Activated naive CD4-positive, alpha-beta T cell treated with anti-CD3 and anti-CD28 coated beads for 36 hours (primary cell): ENCODE measurements at places on chromosomes 4 and X. TPM values are rescaled to one million over a fixed set of nuclear protein-coding genes. Genes with fewer than 3 reads are reported as not detected.

KIAA1210 gene
- not detected for total RNA-seq

FAM149A gene
- 0.36 TPM for total RNA-seq

SHROOM3 gene
- 0.12 TPM for total RNA-seq

COX7B2 gene
- not detected for total RNA-seq

DNA sequence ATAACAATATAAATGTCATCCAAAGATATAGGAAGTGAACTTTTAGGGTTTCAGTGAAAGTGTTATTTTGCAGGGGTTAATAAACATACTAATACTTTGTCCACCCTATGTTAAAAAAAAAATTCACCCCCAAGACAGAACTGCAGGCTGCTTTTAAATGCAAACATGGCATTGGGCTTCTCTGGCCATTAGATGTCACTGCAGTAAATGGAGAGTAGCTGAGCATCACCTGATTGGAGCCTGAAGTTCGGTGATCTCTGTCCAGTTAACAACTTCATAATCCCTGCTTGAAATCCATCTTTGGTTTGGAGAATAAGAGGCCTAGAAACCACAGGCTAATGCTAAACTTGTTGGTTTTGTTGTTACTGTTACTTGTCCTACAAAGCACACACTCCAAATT, 18.7 kb downstream of the SLC25A43 start:
- H3K27me3 ChIP-seq, result no peaks in the 10 kb centered on the region
- H3K36me3 ChIP-seq, result no peaks in the 10 kb centered on the region
- DNase-seq, result no peak

DNA sequence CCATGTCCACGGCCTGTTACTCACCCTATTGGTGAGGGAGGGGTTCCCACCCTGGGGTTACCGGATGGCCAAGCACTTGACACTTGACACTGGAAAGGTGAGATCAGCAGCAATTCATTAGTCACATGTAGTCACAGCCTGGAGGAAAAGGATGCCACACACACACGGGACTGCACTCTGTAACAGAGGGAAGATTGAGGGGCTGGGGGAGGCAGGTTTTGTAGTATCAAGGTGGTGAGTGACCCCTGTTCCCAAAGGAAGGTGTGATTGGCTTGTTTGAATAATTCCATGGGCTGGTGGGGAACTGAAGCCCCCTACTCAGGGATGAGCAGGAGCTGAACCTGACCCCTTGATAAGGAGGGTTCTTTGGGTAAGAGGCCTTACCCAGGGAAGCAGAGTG, 96.0 kb upstream of the HELT start:
- H3K27ac ChIP-seq, result no peak overlapping the region
- DNase-seq, result no peak
- no peak overlapping the region for H3K4me3 ChIP-seq
- H3K27me3 ChIP-seq, result peaks cover 3% of the 10 kb centered on the region
- H3K4me1 ChIP-seq, result no peaks in the 10 kb centered on the region
- H3K36me3 ChIP-seq, result no peaks in the 10 kb centered on the region

DNA sequence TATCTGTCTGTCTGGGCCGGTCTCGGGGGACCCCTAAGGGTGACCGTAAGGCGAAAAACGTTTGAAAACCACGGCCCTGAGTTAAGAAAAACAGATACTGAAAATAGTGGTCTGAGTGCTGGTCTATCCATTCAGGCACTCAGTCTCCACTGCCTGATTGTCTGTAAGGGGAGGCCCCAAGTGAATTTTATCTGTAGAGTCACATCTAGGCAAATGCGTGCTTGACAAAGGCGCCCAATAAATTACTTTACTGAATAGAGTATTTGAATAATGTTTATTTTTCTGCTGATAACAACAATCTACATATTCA, 465 bp downstream of the HNRNPH2 start:
- no peak for DNase-seq
- H3K4me3 ChIP-seq, result peak overlapping the region; percentile 99
- no peaks in the 10 kb centered on the region for H3K27me3 ChIP-seq
- peaks cover 20% of the 10 kb centered on the region for H3K36me3 ChIP-seq
- peaks cover 33% of the 10 kb centered on the region for H3K4me1 ChIP-seq
- peak overlapping the region; percentile 95 for H3K27ac ChIP-seq

DNA sequence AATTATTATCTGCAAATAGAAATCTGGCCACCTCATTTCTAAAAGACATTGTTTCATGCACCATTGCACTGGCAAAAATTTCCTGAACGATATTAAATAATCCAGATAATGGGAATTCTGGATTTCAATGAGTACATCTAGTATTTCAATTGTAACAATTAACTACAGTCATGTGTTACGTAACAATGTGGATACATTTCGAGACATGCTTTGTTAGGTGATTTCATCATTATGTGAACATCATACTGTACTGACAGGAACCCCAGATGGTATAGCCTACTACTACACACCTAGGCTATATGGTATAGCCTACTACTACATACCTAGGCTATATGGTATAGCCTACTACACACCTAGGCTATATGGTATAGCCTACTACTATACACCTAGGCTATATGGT, 14.8 kb downstream of the LAMTOR3 start:
- peaks cover 12% of the 10 kb centered on the region for H3K36me3 ChIP-seq
- H3K27me3 ChIP-seq, result no peaks in the 10 kb centered on the region
- H3K4me1 ChIP-seq, result no peaks in the 10 kb centered on the region
- H3K27ac ChIP-seq, result no peak overlapping the region
- no peak overlapping the region for H3K4me3 ChIP-seq
- DNase-seq, result no peak

GRCh38 chrX:153688506-153688905, 780 bp downstream of the SLC6A8 start:
- no peak overlapping the region for H3K4me3 ChIP-seq
- peaks cover 4% of the 10 kb centered on the region for H3K27me3 ChIP-seq
- H3K4me1 ChIP-seq, result no peaks in the 10 kb centered on the region
- no peak for DNase-seq
- H3K27ac ChIP-seq, result no peak overlapping the region

DNA sequence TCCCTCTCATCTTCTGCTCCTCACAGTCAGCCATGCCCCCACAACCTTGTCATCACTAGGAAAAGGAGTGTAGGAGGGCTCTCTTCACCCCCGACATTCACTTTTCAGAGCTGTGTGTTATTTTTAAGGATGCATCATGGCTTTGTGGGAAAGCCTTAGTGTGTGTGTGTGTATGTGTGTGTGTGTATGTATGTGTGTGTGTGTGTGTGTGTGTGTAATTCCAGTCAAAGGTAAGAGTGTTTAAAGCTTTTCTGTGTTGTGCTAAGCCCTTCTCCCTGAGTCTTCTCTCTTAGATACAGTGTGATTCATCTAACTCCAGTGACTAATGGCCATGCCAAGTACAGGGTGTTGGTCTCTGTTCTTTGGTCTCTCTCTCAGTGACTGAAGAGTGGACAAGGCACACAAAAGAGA, 76.6 kb downstream of the CHIC2 start:
- H3K4me3 ChIP-seq, result no peak overlapping the region
- no peaks in the 10 kb centered on the region for H3K36me3 ChIP-seq
- H3K4me1 ChIP-seq, result no peaks in the 10 kb centered on the region
- H3K27ac ChIP-seq, result no peak overlapping the region
- DNase-seq, result no peak
- H3K27me3 ChIP-seq, result no peaks in the 10 kb centered on the region

DNA sequence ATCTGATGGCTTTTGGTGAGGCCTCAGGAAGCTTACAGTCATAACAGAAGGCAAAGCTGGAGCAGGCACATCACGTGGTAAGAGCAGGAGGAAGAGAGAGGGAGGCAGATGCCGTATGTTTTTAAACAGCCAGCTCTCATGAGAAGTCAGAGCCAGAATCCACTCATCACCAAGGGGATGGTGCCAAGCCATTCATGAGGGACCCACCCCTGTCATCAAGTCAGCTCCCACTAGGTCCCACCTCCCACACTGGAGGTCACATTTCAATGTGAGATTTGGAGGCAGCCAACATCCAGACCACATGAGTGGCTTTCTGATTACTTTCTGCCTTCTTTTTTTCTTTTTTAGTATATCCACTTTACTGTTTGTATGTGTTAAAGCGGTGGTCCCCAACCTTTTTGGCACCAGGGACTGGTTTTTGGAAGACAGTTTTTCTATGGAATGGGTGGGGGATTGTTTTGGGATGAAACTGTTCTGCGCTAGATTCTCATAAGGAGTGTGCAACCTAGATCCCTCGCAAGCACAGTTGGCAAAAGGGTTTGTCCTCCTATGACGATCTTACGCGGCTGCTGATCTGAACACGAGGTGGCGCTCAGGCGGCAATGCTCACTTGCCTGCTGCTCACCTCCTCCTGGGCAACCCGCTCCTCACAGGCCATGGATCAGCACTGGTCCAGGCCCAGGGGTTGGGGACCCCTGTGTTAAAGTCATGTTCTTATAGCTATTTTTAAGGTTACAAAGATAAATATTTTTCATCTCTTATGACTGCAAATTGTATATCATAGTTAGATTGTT, 61.7 kb downstream of the SLIT2 start:
- H3K27me3 ChIP-seq, result no peaks in the 10 kb centered on the region
- no peaks in the 10 kb centered on the region for H3K36me3 ChIP-seq
- no peak overlapping the region for H3K27ac ChIP-seq
- no peaks in the 10 kb centered on the region for H3K4me1 ChIP-seq
